ENCODE measurements at places on chromosomes 3 and 15.
A peak's percentile ranks its signal among the peaks of the same experiment; 100 is the strongest.

- DNase-seq = no peak
Measured at GRCh38 chr3:134709561-134710312, 58.9 kb upstream of the KY start.

GRCh38 chr15:90954712-90955623 lies at the start of gene RCCD1:
Gene RCCD1 (plus strand): TSS chr15:90954884. CDS start chr15:90956735, 1,851 bp downstream.
- peak; percentile 98 for DNase-seq

DNA sequence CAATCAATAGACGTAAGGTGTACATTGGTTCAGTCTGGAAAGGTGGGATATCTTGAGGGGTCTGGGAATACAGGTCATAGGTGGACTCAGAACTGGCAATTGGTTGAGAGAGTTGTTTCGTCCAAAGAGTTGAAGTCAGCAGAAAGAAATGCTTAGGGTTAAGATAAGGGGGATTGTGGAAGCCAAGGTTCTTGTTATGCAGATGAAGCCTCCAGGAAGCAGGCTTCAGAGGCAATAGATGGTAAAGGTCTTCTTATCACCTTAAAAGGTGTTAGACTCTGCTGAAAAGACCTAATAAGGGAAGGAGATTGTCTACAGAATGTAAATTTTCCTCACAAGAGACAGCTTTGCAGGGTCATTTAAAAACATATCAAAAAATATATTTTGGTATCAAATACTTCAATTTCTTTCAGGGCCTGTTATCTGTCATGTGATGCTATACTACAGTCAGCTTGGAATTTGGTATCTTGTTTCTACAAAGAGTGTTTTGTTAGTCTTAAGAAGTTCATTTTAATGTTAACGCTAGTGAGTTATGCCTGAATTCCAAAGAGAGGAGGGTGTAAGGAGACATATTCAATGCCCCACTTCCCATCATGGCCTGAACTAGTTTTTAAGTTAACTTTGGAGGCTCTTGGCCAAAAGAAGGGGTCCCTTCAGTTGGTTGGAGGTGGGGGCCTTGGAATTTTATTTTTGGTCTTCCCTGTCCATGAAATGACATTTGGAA lies 378.2 kb upstream of the ROBO2 start:
- no peak for DNase-seq

GRCh38 chr3:58690490-58690889 lies 23.9 kb upstream of the FAM3D start:
- no peak for DNase-seq

DNA sequence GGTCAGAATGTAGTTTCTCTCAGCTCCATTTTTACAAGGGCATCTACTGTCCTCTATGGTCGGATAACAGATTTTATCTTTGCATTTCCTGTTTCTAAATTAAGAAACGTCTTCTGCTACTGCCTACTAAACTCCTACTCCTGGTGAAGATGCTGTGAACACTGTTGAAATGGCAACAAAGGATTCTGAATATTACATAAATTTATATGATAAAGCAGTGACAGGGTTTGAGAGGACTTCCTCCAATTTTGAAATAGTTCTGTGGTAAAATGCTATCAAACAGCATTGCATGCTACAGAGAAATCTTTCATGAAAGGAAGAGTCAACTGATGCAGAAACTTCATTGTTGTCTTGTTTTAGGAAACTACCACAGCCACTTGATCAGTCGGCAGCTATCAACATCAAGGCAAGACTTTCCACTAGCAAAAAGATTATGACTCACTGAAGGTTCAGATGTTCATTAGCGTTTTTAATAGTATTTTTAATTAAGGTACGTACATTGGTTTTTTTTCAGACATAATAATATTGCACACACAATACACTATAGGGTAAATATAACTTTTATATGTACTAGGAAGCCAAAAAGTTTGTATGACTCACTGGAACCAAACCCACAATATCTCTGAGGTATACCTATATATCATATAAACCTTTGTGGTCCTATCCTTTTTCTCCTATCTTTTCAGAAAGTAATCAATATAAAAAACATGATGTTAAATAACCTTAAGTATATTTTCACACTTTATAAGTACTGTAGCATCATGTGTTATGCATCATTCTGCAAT lies 156.1 kb downstream of the STAG1 start:
- no peak for DNase-seq

- no peak for DNase-seq
Measured at GRCh38 chr3:72727172-72727571, 121.1 kb downstream of the SHQ1 start.

GRCh38 chr3:61141697-61142096 lies 109.6 kb downstream of the FHIT start:
- DNase-seq = no peak

DNA sequence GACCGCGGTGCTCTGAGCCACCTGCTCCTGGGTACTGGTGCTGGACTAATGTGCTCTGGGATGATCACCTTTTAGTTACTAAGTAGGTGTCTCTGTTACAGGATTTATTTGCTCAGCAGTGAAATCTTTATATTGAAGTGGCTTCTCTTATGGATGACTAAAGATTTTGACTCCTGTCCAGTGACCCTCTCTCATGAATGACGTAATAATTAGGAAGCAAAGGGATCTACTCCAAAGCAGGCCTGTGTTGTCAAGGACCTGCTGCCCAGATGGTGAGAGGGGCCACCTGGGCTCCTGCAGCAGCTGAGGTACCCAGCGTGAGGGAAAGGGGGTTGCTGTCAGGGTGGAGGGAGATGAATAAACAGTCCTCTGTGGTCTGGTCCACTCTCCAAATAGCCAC lies 263.6 kb downstream of the GABRG3 start:
- no peak for DNase-seq

DNA sequence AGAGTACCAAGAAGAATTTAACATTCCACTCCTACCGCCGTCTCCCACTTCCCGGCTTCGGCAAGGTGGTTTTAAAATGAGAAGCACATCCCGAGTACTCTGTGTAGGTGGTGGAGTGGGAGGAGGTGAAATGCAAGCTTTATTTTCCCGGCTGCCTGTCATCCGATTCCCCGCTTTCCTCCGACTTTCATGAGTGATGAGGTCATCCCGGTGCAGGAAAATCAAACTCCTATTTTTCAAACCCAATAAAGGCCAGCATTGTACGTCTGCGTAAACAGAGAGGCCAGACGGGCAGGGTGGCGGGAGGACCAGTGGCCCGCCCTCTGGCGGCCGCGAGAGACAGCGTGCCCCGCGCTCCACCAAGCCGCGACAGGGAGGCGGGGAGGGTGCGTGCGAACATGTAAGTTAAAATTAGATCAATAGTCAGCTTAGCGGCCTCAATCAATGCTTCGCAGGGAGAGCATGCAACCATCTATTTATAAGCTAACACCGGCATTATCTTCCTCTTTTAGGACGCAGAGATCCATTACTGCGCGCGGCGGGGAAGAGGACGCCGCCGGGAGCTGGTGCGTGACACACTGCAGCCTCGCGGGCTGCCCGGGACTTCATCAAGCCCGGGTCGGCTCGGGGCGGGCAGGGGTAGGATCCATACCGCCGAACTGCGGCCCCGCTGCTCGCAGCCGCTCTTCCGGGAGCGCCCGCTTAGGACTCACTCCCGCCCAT lies 163.3 kb downstream of the CD47 start:
- peak; percentile 92 for DNase-seq

- DNase-seq = no peak
Measured at GRCh38 chr15:87487484-87487883, 769.1 kb downstream of the NTRK3 start.

DNA sequence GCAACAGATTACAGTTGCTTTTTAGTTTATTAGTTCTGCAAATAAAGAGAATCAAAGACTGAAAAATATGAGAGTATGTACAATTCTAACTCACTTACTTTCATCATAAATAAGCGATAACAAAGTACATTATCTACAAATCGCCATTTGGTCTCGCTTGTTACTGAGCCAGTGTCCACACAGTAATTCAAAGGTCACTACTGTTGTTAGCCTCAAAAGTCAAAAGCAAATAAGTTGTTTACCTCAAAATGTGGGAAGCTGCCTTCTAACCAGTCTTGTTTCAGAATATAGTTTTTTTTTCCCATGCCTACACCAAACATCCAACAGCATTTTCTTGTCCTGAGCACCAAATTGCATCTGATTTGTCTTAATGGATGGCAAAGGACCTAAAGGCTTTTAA lies 127.4 kb upstream of the FAM3D start:
- no peak for DNase-seq

GRCh38 chr3:159584421-159584820 lies 404.2 kb upstream of the IL12A start:
- DNase-seq = no peak

GRCh38 chr3:33885496-33885895 lies 87.1 kb downstream of the PDCD6IP start:
- DNase-seq = no peak

GRCh38 chr3:40978442-40978841 lies 220.9 kb upstream of the CTNNB1 start:
- no peak for DNase-seq

GRCh38 chr3:10187290-10187876 lies 22.7 kb downstream of the IRAK2 start:
- DNase-seq = peak; percentile 62

- DNase-seq = peak; percentile 9
Measured at GRCh38 chr15:27426805-27427204, 455.8 kb downstream of the GABRG3 start.

GRCh38 chr3:66405701-66406091 lies 95.1 kb downstream of the LRIG1 start:
- peak; percentile 63 for DNase-seq

DNA sequence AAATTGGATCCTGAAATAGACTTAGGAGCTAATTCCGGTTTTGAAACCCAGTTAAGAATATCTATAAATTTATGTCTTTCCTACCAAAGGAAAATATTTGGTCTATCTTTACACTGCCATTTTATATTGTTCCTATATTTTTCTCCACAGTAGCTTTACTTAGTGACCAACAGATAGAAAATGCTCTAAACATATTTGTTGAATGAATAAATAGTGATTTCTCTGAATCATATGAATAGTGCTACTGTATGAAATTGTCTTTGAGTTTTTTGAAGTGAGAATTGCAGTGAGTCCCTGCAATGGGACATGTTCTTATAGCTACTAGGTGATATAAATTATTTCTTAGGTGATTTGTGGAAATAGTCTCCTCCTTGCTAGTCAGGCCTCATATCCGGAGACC lies 18.5 kb upstream of the EID1 start:
- DNase-seq = no peak

DNA sequence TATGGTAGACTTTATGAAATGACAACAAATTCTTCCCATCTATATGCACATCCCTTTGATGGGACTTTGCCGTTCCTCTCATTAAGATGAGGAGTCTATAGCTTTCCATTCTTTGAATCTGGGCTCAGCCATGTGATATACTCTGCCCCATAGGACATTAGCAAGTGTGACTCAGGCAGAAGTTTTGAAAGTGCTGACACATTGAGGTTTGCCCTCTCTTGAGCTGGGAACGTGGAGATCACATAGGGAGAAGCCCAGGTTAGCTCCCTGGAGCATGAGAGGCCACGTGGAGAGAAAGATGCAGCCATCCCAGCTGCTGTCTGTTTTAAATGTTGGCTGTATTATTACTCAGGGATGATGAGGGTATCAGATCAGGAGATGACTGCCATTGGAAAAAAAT lies 67.7 kb upstream of the OXTR start:
- DNase-seq = no peak

DNA sequence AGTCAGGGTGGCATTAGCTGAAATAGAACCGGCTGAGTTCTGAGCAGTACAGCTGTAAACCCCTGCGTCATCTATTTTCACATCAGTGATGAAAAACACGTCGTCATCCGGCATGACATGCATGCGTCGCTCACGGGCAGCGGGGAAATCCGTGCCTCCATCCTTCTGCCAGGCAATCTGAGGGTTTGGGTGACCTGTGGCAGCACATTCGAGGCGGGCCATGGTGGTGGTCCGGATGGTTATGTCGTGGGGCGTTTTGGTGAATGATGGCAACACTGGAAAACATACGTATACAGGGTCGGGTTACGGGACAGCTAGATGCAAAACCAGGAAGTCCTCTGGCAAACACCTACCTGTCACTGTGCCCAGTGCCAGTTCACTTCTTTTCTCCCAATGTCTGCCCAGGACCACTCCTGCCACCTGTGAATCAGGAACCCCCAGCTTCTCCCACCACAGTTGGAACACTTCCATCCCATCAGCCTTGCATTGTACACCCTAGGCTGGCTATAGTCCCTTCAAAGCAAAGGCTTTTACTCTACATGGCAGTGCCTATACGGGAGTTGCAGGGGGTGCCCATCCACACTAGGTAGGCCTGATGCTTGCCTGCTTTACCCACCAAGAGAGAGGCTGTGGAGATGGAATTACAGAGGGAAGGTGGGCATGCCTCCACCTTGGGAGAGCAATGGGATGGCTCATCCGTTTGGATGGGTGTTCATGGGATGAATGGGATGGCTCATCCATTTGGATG lies 116.7 kb downstream of the LRIG1 start:
- no peak for DNase-seq

DNA sequence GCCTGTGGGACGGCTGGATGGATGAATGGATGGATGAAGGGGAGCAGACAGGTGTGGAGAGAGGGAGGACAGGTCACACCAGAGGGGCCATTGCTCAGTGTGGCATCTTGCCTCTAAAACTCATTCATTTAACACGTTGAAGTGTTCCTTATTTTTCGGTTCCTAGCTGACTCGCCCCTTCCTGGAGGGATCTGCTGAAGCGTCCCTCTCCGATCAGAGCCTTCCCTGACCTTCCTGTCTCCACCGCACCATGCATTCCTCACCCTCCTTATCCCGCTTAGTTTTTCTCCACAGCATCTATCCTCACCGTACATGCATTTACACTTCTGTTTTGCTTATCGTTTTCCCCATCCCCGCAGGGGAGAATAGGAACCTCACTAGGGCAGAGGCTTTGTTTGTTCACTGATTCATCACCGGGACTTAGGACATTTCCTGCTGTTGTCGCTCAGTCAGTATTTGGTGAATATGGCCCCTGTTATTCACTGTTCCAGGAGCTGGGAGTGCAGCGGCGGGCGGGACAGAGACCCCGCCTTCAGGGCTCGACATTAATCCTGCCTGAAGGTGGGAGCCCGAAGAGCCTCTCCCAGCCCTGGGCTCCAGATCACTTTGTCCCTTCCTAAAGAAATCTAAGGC lies 32.0 kb downstream of the FOXL2 start:
- DNase-seq = no peak

DNA sequence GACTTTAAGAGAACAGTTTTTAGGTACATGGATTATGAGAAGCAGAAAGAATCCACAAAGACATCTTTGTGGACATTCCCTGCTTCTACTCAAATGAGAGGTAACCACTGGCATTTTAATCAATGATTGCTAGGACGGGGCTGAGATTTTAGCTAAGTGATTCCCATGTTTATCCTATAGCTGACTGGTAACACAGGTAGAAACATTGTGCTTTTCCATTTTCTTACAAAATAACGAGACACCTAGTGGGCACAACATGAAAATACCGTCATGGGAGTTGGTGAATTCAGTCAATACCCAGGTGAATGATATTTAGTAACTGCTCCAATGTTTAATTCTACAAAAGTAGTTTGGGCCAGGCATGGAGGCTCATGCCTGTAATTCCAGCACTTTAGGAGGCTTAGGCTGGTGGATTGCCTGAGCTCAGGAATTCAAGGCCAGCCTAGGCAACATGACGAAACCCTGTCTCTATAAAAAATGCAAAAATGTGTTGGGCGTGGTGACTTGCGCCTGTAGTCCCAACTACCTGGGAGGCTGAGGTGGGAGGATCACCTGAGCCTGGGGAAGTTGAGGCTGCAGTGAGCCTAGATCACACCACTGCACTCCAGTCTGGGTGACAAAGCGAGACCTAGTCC lies 37.2 kb upstream of the DENND4A start:
- no peak for DNase-seq

GRCh38 chr15:43941555-43941954 lies 114.8 kb downstream of the WDR76 start:
- DNase-seq = no peak

- DNase-seq = no peak
Measured at GRCh38 chr15:99404454-99404853, 153.2 kb downstream of the LRRC28 start.

- DNase-seq = no peak
Measured at GRCh38 chr3:32334675-32335074, 57.0 kb upstream of the CMTM7 start.

Measured in Ammon's horn (tissue), 1 donor.